Effector memory CD8-positive, alpha-beta T cell (primary cell): ENCODE measurements at places on chromosomes 6 and 20.

DNA sequence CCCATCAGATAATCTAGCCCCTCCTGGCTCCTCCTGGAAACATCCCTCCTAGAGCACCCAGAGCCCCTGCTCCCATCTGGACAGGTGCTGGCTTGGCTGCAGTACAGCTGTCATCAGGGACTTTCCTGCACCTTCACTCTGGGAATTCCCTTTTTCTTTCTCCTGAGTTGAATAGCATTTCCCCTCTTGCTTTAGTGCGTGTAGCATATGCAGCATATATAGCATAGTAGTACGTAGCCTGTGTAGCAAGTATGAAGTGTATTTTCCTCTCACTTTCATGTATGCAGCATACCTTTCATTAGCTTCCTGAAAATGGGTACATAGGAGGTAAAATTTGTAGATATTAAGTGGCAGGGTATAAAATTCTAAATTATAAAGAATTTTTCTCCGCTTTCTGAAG, 352.9 kb downstream of the ESR1 start:
- no peak for DNase-seq

DNA sequence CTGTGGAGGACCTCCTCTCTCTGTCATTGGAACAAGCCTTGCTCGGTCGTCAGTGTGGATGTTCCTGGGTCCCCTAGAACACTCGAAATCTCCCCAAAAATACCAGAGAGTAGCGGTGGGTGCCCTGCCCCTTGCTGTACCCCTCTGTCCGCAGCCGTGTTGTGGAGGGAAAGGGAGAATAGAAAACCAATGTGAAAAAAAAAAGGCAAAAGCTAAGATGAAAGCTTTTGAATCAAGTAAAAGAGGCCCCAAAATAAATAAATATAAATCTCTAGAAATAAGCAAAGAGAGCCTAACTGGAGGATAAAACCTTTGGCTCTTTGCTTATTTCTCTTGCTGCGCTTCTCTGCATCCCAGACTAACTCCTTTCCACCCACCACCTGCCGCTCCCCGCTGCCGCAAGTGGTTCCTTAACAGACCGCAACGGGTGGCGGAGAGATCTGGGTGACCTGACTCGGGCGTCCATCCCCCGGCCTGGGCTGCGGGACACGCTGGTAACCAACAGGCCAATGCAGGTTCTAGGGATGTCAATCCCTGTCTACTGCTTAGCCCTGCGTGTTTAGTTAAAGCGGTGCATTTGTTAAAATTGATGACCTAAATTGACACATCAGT, 110.0 kb downstream of the GPX5 start:
- DNase-seq, result no peak

DNA sequence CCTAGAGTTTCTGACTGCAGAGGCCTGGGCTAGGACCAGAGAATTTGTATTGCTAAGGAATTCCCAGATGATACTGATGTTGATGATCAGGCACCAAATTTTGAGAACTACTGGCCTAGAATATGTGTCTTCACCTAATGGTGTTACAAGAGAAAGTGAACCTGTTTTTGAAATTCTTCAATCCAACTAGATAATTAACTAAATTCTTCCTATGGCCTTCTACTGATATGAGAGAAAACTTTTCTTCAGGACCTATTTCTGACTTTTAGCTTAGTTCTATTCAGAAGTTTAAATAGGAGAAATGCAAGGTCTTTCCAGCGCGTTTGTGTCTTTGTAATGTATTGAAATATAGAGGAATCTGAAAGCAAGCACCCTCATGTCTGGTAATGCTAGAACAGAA, 7.3 kb downstream of the NKAIN2 start:
- DNase-seq, result no peak

- DNase-seq, result no peak
Observed at GRCh38 chr20:30985386-30985785, 272.1 kb upstream of the DEFB115 start.

DNA sequence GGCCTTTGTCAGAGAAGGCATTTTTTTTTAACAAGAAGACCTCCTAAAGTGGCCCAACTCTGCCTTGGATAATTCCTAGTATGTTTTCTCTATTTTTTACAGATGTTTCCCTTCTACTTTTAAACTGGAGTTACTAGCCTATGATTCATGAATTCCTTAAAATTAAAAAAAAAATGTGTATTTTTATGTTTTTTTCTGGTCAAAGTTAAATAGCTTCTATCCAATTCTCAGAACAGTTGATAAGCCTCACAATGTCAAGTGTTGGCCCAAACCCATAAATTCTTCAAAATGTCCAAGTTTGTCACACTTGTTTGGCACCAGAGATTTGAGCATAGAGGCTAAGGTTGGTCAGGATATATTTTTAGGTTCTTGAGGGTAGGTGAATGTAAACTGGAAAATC, 64.0 kb downstream of the JAG1 start:
- DNase-seq, result no peak

- DNase-seq, result no peak
Observed at GRCh38 chr6:135170849-135171248, 10.3 kb upstream of the MYB start.

GRCh38 chr20:23084845-23085365, 1.2 kb downstream of the CD93 start:
- DNase-seq, result no peak

DNA sequence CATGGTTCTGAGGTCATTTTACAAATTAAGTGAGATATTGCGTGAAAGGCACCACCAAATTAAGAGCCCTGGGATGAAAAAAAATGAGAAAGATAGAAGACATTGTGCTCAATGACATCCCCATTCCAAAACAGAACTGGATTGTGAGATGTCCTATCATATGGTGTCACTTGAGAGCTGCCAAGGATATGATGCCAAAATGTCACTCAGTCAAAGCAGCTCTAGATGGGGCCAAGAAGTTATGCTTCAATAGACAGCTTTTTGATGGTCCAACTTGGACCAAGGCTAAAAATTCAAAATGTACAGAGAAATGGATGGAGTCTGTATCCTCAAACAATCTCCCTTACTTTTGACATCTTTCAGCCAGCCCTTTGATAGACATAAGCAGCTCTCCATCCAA, 180.8 kb downstream of the UST start:
- no peak for DNase-seq

GRCh38 chr6:100458841-100459591, 5.7 kb downstream of the SIM1 start:
- DNase-seq, result no peak

DNA sequence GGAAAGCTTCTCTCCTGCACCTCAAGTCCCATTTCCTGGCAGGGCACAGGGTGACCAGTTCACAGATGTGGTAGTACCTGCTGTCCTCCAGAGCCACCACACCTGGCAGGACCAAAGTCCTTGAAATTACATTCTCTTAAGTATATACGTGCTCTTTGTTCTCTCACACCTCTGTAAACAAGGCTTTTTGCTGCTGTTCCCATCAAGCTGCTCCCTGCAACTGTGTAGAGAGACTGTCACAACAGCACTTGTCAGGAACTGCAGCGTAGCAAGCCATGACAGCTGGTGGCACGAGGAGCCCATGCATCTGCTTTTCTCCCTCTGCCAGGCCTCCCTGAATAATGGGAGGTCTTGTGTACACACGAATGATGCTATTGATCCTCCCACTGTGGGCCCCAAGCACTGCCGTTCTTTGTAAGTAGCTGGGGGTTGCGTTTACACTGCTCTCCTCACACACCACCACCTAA, 431.8 kb downstream of the CD83 start:
- no peak for DNase-seq

DNA sequence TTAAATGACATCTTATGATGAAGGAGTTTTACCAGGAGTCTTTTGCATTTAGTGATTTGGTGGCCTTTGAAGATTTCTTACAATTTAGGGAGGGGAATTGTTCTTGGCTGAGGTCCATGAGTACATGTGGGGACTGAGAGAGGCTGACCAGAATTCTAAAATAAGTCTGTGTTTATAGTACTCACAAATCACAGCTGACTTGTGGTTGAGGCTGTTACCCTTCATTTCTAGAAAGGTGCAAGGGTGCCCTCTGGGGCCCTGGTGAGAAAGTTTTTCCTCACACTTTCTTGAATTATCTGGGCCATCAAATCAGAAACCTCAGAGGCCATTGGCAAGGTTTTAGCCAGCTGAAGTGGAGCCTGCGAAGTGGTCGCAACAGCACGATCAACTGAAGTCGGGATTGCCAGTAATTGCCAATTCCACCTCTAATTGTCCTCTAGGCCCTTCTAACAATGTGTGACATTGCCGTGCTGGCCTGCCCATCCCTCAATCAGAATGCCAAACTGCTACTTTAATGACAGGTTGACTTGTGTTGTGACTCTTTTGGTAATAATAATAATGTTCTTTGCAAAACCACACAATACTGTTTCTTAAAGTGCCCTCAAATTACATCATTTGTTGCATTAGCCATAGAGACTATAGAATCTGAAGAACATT, 221.6 kb downstream of the OGFRL1 start:
- no peak for DNase-seq

DNA sequence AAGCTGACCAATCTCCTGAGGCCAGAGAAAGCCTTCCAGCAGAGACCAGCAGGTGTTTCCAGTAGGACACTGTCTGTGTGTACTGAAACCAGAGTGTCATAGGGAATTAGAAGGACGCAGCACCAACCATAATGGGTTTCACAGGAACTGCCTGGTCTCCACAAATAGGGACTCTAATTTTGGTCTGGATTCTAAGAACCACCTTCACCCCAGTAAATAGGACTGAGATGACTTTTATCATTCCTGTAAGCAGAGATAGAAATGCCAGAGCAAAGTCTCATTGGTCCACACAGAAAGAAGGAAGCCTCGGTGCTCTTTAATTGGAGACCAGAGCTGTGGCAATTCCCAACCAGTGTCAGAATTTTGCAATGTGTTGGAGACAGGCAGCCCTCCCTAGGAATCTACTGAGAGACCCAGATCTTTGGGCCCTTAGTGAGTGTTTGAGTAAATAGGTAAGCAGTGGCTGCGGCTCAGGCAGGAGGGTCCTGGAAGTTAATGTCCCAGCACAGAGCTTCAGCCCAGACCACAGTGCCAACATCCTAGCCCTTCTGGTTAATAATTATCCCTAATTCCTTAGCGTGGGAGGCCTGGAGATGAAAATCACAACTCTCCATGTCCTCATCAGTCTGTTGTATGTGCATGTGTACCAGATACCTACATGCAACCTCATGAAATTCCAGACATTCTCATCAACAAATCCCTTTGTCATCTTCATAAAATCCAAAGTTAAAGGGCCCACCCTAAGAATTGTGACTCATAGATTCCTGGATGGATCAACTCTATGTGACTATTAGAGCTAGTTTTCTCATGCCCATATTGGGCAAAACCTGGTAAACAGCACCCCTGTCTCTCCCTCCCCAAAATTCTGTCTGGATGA, 81.2 kb downstream of the UNC5CL start:
- DNase-seq, result no peak

DNA sequence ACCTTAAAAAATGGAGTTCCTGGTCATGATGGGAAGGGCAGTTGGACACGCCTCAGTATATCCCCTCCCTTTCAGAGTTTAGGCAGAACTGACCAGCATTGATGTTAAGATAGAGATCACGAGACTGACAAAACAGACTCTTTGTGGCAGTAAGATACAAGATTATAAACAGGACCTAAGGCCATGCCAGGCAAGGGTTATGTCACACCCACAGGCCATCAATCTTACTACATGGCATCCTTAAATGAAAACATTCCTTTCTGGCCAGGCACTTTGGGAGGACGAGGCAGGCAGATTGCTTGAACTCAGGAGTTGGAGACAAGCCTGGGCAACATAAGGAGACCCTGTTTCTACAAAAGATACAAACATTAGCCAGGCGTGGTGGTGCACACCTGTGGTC, 129.3 kb upstream of the MLN start:
- DNase-seq, result no peak

DNA sequence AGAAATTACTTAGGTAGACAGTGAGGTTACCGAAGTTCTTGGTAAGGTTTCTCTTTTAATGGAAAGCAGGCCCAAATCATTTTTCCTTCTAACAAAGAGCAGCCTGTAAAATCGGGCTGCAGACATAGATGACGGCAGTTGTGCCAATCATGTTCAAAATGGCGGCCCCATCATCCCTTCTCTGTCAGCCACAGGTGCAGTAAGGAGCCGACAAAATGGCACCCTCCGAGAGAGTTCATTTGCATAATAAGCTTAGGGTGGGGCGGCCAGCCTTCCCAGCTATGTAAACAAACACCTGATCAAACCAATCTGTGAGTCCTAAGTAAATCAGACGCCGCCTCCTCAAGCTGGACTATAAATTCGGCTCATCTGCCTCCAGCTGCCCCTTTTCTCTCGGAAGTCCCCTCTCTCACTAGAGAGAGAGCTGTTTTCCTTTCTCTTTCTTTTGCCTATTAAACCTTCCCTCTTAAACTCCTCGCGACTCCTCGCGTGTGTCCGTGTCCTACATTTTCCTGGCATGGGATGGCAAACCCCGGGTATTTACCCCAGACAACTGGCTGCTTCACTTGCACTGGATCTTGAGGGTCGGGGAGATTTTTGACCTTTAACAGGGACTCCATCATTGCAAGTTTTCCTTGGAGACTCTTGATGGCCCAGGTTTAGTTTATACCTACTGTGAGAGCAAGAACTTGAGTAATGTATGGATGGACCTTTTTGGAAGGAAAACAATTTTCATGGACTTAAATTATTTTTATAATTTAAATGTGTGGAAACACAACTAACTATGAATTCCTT, 8.9 kb upstream of the DDR1 start:
- DNase-seq, result no peak

DNA sequence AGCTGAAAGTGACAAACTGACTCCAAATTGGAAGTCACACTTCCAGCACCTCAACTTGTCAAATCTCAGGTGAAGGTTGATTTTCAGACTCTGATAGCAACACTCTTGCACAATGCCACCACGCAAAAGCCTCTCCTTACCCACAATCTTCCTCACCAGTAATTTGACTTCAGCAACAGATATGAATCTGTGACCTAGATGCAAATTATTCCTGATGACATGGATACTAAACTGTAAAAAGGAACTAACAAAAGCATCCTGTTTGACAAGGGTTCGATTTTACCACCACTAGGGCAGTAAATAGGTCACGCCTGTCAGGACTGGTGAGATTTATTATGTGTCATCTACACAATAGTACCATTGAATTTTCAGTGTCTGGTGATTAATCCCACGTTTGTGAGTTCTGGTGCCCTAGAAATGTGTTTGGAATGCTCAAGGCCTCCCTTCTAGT, 134.4 kb upstream of the COL21A1 start:
- no peak for DNase-seq

DNA sequence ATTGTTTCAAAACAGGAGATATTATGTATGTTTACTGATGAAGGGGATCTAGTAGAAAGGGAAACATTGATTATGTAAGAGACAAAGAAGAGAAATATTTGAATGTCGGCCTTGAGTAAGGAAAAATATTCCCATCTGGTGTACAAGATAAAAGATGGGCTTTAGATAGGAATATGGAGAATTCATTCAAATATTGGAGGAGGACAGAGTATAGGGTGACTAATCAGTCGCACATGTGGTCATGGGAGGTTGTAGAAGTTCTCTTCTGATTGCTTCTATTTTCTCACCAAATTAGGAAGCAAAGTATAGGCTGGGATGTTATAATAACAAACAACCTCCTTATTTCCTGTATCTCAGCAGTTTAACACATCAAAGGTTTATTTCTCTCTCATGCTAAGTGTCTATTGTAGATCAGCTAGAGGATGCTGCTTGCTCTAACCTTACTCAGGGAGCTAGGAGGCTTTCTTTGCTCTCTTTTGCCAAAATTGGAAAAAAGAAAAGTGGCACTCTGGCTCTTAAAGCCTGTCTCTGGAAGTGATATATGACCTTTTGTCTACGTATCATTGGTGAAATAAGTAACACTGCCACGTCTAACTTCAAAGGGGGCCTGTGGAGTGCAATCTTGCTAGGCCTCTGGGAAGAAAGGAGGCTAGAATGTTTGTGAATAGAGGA, 1.2 kb upstream of the HDDC2 start:
- no peak for DNase-seq
